Subcutaneous preadipocyte (primary cell): ENCODE measurements at places on chromosomes 4 and X. TPM values are rescaled to one million over a fixed set of nuclear protein-coding genes. Genes with fewer than 3 reads are reported as not detected.

ERAS gene
- total RNA-seq: 0.37 TPM in 1 of 2 replicates, not detected in the other

PITX2 gene
- total RNA-seq: 0.59 and 1.8 TPM in 2 replicates

TCEAL1 gene
- 12.1 and 18.7 TPM in 2 replicates for total RNA-seq

NWD2 gene
- not detected in 2 replicates for total RNA-seq

CXCL1 gene
- 45.4 and 46.7 TPM in 2 replicates for total RNA-seq
